Muscle of leg (tissue), 16 donors: ENCODE measurements at places on chromosomes 5 and 9.

GRCh38 chr5:116488356-116489041, 86.1 kb downstream of the SEMA6A start:
- no peak for DNase-seq

- no peak for DNase-seq
Measured at GRCh38 chr5:7842531-7842930, 8.4 kb downstream of the CFAP90 start.

DNA sequence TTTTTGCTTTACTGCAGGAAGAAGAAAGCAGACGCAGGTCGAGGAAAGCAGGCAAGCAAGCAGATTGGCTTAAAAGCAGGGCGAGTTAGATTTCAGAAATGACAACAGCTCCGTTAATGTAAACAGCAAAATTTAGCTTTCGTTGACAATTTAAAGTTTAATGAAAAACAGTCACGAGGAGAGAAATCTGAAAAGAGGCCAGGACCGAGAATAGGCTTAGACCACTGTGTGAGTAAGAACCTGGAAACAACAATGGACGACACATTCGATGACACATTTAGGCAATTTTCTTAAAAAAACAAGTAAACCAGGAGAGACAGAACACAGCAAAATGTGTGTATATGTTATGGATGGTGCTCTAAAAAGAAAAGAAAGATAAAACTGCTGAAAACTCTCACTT, 155.3 kb downstream of the ISOC1 start:
- DNase-seq, result peak; percentile 60

DNA sequence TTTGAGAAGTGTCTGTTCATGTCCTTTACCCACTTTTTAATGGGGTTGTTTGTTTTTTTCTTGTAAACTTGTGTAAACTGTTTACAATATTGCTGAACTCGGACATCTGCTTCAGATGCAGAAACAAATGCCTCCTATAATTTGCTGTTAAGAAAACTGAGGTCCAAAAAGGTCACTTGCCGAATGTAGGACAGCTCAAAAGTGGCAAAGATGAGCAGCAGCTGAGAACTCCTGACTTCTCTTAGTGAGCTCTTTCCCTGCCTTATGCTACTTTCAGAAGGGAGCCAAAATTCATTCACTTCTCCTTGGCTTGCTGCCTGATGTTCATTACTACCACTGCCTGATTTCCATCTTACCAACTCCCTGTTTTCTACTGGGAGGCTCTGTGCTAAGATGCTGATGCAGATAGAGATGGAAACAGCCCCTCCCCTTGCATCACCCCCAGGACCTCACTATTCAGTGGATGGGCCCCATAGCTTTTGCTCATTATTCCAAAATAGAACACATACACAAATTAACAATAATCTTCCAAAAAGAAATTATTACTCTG, 60.1 kb downstream of the SEMA6A start:
- no peak for DNase-seq

- no peak for DNase-seq
Measured at GRCh38 chr5:119878712-119879111, 249.4 kb downstream of the FAM170A start.

GRCh38 chr5:17732351-17732923, 98.2 kb downstream of the TAF11L14 start:
- no peak for DNase-seq

GRCh38 chr5:112202694-112203093, 216.4 kb downstream of the EPB41L4A start:
- no peak for DNase-seq

GRCh38 chr5:77627869-77628674, 10.4 kb downstream of the OTP start:
- DNase-seq, result no peak

DNA sequence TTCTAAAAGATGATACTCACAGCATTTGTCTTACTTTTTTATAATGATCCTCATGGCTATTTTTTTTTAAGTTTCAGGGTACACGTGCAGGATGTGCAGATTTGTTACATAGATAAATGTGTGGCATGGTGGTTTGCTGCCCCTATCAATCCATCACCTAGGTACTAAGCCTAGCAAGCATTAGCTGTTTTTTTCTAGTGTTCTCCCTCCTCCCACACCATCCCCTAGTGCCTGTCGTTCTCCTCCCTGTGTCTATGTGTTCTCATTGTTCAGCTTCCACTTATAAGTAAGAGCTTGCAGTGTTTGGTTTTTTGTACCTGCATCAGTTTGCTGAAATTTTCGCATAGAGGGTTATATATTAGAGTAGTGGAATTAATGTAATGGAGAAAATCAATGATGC, 189.1 kb upstream of the CDH12 start:
- DNase-seq, result no peak

DNA sequence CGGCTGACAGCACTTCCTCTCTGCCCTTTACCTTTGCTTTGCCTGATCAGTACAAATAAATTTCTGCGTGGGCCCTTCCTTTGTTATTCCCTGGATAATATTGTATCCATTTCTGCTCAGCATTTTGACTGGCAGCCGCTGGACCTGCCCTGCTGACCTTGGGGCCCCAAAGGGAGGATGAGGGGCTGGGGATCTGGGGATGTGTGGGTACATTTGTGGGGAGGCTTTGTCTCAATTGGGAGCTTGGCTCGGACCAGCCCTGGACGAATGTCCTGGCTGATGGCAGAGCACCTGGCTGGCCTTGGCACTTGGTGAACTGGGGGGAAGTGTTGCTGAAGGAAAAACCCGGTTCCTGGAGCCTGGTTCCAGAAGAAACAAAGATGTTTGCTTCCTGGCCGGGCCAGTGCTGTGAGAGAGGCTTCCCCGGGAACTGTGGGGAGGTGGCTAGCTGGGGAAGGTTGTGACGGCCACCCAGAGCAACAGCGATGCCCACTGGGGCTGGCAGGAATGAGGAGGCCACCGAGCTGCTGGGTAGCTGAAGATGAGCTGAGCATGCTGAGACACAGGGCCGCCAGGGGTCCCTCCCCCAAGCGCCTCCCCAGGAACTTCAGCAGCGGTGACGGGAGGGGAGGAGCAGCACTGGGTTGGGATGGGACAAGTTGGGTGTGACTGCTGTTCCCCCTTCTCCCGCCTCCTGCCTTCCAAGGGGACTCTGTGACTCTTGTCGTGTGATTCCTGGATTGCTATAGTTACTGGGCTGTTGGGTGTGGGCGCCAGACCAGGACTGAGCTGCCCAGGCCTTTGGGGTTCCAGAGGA, 8.4 kb downstream of the LMX1B start:
- DNase-seq, result no peak

DNA sequence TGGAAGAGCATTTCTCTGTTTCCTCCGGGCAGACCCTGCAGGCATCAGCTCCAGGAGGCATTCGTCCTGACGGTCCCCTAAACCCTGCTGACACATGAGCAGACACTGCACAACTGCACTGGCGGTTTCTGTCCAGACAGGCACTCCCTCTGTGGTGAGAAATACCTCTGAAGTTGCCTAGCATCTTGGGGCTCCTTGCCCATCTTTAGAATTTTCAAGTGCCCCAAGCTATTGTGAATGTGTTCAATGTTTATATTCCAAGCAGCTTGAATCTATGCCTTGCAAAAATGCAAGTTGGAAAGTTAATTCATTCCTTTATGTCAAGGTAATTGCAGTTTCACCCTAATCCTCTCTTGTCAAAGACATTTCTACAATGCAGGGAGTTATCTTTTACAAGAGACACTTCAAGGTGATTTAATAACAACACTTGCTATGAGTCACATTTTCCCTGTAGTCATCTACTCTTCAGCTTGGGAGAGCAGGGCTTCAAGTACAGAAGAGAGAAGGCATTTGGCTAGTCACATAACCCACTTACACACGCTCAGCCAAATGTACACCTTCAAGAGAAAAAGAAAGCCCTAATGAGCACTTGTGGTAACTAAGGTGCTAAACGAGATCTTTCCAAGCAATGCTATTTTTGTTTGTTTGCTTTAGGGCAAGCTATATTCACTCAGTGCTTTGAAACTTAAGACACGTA, 302.5 kb downstream of the MLLT3 start:
- DNase-seq, result peak; percentile 24

- DNase-seq, result peak; percentile 94
Measured at GRCh38 chr9:136400038-136400834, at the start of gene SNAPC4. SNAPC4 (minus strand) TSS chr9:136400170; CDS start chr9:136398428, 1,742 bp downstream.

- no peak for DNase-seq
Measured at GRCh38 chr5:79263290-79263689, 27.4 kb downstream of the JMY start.

GRCh38 chr9:110291921-110292557, 35.7 kb upstream of the TXN start:
- DNase-seq, result no peak

GRCh38 chr5:50710838-50711237, 44.4 kb downstream of the PARP8 start:
- DNase-seq, result no peak

GRCh38 chr9:16265688-16266087, 604.8 kb downstream of the BNC2 start:
- DNase-seq, result no peak

DNA sequence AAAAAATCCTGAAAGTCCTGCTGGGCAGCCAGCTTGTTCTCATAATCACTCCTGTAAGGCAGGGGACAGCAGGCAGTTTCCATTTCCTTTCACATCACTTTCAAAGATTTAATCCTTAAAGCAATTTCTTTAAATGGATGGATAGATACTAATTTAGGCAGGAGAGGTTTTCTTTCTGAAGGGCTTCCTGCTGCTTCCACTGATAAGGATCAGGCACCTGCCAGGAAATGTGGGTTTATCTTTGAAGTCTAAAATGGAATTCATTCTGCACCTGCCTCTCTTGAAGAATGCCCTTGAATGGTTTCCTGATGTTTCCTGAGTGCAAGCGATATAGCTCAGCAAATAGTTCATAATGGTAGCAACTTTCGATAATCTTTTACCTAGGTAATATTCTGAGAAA, 64.5 kb downstream of the STARD4 start:
- no peak for DNase-seq

GRCh38 chr9:21507483-21507790, 25.3 kb upstream of the IFNE start:
- no peak for DNase-seq

DNA sequence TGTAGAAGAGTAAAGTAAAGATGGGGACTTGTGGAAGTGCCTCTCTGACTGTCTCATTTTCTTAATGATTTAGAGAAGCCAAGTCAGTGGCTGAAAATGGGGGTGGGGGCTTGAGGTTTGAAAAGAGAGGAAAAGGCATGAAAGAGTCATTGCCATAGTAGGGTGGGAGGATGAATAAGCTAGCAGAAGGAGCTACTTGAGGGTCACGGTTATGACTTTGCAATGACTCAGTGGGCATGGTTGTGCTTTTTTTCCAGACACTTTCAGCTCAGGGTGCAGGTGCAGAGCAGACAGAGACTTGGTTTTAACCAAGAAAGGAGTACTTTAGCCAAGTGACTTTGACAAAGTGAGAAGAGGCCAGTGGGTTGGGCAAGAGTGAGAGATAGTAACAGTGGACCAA, 117.8 kb downstream of the PTTG1 start:
- DNase-seq, result no peak

GRCh38 chr5:87198010-87198409, 69.7 kb upstream of the RASA1 start:
- DNase-seq, result no peak

GRCh38 chr5:177448244-177448950, 1.8 kb downstream of the PRR7 start:
- DNase-seq, result no peak

DNA sequence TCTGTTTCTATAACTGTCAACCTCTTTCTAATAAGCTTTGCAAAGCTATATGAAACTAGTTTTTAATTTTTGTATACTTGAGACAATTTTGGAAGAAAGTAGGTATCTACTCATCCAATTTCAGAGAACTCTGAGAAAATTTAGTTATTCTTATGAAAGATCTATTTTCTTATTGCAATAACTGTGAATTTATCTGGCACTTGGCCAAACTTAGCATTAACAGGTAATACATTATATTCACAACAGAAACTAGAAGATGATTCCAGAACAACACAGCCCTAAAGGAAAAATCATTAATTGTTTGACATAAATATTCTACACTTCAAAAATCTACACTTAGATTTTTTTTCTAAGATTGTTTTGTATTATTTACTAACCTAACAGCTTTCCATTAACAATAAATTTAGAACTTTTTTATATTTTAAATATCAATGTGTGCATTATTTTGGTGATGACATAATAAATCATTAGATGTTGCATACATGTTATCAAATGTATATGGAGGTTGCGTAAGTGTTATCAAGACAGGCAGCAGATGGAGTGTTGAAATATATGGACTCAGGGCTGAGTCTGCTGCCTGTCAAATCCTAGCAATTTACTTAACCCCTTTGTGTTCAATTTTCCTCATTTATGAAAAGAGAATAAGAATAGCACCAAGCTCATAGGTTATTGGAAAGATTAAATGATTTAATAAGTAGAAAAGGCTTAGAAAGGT, 141.8 kb downstream of the MUSK start:
- DNase-seq, result no peak

- no peak for DNase-seq
Measured at GRCh38 chr5:131953969-131954368, 8.5 kb upstream of the MEIKIN start.

GRCh38 chr5:143347698-143348344, 55.7 kb downstream of the NR3C1 start:
- DNase-seq, result peak; percentile 25

DNA sequence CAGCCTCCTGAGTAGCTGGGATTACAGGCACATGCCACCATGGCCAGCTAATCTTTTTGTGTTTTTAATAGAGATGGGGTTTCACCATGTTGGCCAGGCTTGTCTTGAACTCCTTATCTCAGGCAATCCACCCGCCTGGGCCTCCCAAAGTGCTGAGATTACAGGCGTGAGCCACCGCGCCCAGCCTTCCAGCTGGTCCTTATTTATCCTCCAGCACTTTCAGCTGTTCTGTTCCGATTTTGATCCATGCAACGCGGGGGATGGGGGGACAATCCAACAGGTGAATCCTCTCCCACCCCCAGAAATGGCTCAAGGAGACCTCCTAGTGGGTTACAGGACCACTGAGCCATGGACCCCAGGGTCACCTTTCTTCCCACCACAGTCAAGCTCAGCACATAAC, 14.7 kb upstream of the CDKN2AIPNL start:
- DNase-seq, result no peak

GRCh38 chr9:69768716-69769115, 8.9 kb upstream of the PTAR1 start:
- DNase-seq, result no peak
